ENCODE measurements at places on chromosomes 6 and 20.

DNA sequence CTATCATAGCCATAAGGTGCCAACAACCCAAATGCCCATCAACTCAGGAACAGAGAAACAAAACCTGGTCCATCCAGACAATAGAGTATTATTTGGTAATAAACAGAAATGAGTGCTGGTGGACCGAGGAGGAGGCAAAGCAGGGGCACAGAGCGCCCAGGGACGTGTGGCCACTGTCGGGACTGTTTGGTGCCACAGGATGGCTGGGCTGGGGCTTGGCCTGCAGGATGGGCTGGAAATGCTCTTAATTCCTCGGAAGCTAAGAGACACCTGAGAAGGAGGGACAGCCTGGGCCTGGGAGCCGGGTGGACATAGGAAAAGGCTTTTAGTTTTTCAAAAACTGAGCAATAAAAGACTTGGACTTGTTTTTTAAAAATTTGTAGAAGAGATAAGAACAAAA lies 216.4 kb downstream of the DLL1 start:
- DNase-seq = no peak

- no peak for DNase-seq
Observed at GRCh38 chr6:155646443-155646842, 190.8 kb upstream of the NOX3 start.

GRCh38 chr6:21158873-21159272 lies 434.7 kb upstream of the SOX4 start:
- DNase-seq = no peak

- DNase-seq = peak; percentile 76
Observed at GRCh38 chr6:127515794-127516661, 3.1 kb downstream of the MTCL3 start.

GRCh38 chr20:52190437-52191131 lies 995 bp downstream of the ZFP64 start:
- DNase-seq = peak; percentile 74

- DNase-seq = no peak
Observed at GRCh38 chr6:78749326-78749725, 118.0 kb upstream of the IRAK1BP1 start.

- DNase-seq = peak; percentile 41
Observed at GRCh38 chr20:4802527-4802926, 80.8 kb downstream of the PRND start.

- no peak for DNase-seq
Observed at GRCh38 chr6:100163035-100163434, 169.0 kb upstream of the MCHR2 start.
